Kasumi-1 (cell line): ENCODE measurements at places on chromosomes 5 and 9.
A peak's percentile ranks its signal among the peaks of the same experiment; 100 is the strongest.

DNA sequence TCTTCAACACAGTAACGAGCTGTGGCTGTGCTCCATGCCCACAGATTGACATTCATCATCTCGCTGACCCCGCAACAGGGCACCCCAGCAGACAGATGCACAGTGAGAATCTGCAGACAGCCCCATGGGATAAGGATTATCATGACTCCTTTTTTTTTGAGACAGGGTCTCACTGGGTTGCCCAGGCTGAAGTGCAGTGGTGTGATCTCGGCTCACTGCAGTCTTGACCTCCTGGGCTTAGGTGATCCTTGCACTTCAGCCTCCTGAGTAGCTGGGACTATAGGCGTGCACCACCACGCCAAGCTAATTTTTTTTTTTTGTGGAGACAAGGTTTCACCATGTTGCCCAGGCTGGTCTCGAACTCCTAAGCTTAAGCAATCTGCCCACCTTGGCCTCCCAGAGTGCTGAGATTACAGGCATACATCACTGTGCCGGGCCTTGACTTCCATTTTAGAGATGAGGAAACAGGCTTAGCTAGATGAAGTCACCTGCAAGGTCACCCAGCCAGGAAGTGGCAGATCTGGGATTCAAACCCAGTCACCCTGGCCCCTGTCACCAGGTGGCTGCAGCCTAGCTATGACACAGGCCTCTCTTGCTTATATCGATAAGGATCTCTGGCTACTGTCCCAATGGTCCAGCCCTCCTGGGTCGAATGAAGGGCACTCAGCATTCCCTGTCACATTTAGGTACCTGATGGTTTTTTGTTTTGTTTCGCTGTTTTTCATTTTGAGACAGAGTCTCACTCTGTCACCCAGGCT, 5.1 kb downstream of the AIF1L start:
- no peak for DNase-seq

DNA sequence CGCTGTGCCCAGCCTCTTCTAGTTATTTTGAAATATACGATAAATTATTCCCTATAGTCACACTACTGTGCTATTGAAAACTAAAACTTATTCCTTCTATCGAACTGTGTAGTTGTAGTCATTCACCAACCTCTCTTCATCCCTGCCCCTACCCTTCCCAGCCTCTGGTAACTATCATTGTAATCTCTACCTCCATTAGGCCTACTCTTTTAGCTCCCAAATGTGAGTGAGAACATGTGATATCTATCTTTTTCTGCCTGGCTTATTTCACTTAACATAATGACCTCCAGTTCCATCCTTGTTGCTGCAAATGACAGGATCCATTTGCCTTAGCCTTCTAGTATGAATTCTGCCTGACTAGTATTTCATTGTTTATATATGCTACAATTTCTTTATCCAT, 127.4 kb downstream of the PSAT1 start:
- no peak for DNase-seq

GRCh38 chr5:174409070-174409469, 315.3 kb upstream of the MSX2 start:
- no peak for DNase-seq

DNA sequence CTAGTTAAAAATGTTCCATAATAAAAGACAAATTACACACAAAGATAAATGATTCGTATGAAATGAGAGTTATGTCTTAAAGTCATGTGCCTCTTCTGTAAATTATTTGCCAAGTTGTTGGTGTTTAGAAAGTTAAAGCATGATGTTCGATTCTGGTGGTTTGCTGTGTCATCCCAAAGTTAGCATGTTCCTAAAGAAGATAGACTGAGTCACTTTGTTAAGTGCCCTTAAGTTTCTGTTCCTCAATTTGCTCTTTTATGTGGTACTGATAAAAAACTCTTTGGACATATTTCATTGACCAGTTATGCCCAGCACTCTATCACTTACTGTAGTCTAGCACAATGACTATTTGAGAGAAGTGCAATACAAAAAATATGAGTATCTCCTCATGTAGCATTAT, 366.9 kb upstream of the ZNF608 start:
- DNase-seq = no peak

GRCh38 chr5:174384509-174384947, 339.0 kb downstream of the NSG2 start:
- no peak for DNase-seq

DNA sequence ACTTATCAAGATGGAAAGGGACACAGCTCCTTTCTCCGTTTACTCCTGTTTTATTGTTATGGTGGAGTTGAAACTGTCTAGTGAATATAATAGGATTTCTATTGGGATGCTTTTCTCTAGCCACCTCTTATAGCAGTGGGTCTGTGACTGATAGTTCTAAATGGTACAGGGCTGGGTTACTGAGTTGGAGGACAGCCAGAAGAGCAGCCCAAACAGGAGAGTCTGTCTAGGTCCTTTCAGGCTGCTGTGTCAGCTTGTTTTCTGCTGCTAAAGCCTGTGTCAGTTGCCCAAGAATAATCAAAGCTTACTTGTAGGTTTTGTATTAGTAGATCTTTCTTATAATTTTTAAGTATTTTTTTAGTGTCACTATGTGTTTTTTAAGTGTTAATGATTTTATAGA, 356.0 kb upstream of the SEMA6A start:
- DNase-seq = no peak

- no peak for DNase-seq
These were observed 214.7 kb upstream of the NR4A3 start for GRCh38 chr9:99606957-99607356.

DNA sequence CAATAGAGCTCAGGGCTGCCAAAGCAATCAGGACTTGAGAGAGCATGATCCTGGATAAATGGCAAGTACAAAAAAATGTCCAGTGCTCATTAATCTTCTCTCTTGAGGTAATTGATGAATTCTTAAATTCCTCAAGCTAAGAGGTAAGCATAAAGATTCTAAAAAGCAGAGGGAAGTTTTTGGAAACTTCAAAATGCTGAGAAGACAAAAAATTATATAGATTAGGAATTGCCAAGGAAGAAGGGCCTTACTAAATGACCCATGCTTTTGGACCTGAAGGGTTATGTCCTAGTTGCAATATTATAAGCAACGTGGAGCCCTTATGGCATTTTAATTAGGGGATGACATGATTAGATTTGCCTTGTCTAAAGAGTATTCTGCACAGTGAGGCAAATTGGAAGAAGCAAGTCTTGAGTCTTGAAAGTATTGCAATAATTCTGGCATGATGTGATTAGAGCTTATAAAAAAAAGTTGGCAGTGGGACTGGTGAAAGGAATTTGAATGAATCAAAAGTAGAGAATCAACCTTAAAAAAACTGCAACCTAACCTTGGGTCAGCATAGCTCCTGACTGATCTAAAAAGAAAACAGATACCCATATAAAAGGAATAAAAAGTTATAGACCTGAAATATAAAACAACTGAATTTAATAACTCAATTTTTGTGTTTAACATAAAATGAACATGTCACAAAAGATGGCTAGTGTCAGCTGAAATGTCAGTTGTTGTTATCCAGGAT, 323.8 kb upstream of the ARRDC3 start:
- DNase-seq = no peak

DNA sequence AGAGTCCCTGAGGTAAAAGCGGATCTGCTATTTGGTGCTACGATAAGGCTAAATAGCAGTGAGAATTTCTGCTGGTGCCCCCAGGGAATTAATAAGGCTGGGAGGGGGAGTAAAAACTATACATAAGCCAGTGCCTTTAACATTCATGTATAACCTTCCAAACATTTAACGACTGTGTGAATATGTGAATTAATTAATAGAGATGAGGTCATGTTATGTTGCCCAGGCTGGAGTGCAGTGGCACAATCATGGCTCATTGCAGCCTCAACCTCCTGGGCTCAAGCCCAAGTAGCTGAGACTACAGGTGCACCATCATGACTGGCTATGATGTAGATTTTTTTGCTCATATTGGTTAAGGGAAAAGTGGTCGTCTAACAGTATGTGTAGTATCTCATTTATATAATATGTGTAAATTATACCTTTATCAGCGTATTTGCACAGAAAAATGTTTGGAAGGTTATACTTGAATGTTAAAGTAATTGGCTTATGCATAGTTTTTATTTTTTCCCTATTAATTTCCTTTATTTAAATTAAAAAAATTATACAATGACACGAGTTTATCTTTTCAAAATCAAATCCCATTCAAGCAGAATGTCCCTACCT, 64.6 kb downstream of the EHMT1 start:
- no peak for DNase-seq

- DNase-seq = no peak
These were observed 221.2 kb downstream of the MEF2C start for GRCh38 chr5:88661806-88662207.

GRCh38 chr5:111498346-111498745, 14.0 kb downstream of the STARD4 start:
- no peak for DNase-seq

DNA sequence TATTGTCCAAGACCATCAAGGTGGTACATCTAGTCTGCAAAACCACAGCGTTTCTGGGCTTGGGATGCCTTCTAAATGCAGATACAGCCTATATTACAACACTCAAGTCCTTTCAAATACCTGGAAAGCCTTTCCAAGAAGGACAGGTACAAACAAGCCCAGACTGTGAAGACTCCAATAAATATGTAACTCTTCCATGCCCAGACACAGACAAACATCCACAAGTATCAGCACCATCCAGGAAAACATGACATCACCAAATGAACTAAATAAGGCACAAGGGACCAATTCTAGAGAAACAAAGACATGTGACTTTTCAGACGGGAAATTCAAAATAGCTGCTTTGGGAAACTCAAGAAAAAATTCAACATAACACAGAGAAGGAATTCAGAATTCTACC, 152.7 kb upstream of the POC5 start:
- no peak for DNase-seq

DNA sequence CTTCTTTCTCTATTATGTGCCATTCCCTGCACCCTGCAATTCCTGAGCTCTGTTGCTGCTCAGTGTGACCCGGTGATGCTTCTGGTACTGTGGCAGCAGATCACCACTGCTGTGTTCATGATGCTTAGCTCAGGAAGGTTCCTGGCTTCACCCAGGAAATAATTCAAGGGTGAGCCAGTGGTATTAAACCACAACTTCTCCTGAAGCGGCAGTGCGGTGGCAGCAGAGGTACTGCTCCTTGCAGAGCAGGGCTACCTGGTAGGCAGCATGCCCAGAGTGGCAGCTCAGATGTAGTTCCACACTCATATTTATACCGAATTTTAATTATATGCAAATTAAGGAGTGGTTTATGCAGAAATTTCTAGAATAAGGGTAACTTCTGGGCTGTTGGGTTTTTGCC, 213.8 kb upstream of the ZNF608 start:
- no peak for DNase-seq

DNA sequence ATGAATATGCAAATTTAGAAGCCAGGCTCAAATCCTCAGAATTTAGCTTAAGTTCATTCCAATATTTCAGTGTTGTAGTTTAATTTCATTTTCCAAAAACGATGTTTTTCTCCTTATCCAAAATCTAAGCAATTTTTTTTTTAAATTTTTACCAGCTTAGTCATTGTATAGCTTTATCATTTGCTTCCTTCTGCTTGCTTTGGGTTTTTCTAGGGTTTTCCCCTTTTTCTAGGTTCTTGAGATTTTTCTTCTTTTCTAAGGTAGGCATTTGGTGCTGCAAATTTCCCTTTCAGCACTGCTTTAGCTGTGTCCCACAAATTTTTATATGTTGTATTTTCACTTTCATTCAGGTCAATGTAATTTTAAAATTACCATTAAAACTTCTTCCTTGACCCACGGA, 34.4 kb upstream of the CCDC112 start:
- DNase-seq = no peak

GRCh38 chr9:92350740-92351133, 25.0 kb downstream of the CENPP start:
- no peak for DNase-seq

DNA sequence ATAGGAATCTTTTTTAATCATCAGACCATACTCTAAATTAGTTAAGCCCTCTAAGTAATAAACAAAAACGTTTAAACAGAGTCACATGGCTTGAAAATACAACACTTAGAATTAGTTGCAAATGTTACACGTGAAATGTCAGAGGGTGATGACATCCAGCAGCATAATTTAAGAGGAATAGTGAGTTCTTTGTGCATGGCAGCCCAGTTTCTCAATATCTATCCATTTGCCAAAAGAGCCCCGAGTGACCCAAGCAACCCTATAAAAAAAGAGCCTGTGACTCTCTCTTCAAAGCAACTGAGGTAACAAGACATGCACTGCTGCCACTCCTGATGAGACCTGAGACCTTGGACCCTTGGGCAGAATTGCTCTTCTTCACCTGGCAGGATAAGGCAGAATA, 96.9 kb upstream of the RASA1 start:
- DNase-seq = no peak

DNA sequence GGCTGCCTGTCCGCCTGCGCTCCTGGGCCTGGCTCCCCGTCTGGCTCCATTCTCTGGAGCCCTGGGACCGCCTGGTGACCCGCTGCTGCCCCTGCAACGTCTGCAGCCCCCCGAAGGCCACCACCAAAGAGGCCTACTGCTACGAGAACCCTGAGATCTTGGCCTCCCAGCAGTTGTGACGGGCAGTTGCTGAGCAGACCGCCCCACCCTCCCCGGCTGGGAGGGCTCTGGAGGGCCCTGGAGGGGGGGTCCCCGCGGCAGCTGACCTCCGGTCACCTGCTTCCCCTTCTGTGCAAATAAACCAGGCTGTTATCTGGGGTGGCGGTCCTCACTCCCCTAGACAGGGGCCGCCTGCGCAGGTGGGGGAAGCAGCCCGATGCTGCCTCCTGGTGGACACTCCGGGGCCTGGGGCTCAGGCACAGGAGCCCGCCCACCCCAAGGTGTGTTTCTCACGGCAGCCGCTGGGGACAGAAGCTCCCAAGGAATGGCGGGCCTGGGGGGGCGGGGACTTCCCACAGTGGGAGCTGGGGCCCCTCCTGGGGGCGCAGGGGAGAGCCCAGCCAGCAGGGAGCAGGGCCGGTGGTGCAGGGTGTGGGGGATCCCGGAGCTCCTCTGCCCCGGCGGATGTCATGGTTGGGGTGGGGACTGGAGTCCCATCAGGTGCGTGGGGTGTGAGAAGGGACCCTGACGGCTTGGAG, 4.7 kb upstream of the TUBB4B start:
- peak; percentile 69 for DNase-seq

- DNase-seq = no peak
These were observed 42.9 kb downstream of the DBH start for GRCh38 chr9:133679056-133679455.

- no peak for DNase-seq
These were observed 307.0 kb upstream of the PANK3 start for GRCh38 chr5:168886157-168886556.
